NCI-H2171 (cell line): ENCODE measurements at places on chromosomes 7 and 10.

GRCh38 chr7:5519515-5519928 is 95.9 kb upstream of the TNRC18 start:
- no peak for DNase-seq

- no peak for DNase-seq
Observed at GRCh38 chr10:48649349-48649944, 35.2 kb upstream of the WDFY4 start.

GRCh38 chr7:127870231-127870907 is 160.9 kb downstream of the LRRC4 start:
- no peak for DNase-seq

DNA sequence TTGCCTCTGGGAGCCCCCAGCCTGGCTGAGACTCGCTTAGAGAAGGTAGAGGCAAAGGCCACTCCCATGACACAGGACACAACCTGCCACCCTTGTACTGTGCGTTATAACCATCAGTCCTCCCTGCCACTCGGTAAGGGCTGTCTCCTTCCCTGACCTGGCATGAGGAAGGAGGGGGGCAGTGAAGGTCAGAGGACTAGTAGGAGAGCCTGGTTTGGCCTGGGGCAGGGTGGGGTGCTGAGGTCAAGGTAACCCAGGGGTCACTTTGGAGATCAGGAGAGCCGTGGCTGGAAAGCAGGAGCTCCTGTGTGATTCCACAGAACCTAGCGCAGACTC is 6.9 kb upstream of the TNRC18 start:
- DNase-seq = no peak

- no peak for DNase-seq
Observed at GRCh38 chr7:73611017-73611555, 13.2 kb downstream of the MLXIPL start.

GRCh38 chr7:157405914-157406810 is 69.4 kb downstream of the DNAJB6 start:
- DNase-seq = no peak

DNA sequence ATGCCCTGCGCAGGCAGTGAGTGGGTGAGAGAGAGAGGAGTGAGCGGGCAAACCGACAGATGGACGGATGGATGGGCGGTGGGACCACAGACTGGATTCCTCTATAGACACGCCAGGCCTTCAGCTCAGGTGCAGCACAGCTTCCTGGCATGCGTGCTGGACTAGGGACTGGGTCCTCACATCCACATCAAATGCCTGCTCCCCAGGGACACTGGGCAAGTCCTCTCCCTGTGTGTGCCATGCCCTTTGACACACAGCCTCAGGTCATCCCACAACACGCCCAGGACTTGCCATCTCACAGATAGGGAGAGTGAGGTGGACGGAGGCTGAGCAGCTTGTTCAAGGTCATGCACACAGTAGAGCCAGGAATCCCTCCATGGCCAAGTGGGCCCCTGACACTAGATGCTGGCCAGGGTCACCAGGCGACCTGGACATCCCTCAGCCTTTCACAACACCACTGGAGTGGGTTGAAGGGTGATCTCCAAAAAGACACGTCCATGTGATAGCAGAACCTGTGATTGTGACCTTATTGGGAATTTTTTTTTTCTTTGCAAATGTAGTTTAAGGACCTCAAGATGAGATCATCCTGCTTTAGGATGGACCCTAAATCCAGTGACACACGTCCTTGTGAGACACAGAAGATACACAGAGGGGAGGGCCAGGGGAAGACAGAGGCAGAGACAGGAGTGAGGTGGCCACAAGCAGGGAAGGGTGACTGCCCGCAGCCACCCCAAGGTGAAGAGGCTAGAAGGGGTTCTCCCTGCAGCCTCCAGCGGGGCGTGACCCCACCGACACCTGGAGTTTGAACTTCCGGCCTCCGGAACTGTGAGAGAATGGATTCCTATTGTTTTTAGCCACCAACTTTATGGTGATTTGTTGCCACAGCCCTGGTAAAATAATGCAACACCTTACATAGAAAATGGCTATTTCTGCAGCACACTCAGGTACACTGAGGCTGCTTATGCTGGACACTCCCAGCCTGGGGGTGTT is 155.0 kb upstream of the CHST15 start:
- DNase-seq = no peak

DNA sequence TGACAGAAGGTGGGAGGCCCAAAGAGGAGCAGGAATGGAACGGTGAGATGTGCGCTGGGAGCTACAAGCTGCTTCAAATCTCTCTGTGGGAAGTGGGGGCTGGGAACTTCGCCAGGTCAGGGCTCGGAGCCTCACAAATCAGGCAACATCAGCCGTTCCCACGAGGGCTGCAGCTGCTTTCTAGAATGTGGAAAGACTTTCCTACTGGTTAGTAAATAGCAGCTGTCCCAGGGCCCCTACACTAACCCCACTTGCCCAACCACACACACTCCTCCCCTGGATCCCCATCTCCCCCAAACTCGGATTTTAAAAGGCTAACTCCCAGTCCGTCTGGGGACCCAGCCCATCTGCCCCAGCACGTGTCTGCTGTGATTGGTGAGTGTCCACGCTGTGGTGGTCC is 40.6 kb upstream of the PITRM1 start:
- DNase-seq = peak; percentile 33

DNA sequence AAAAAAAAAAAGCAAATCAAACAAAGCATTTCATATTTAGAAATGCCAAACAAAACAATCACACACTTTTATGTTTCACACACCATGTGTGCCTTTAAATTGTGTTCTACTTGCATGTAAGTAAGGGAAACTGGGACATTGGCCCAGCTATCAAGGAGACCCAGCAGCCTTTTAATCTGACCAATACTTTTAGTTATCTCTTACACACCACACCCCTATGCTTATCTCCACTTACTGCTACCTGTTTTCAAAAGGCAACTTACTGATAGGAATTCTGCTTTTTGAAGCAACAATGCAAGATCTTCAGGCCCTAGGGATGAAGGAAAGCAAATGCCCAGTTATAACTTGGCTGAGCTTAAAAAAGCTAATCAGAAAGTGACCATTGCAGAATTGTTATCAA is 1244.8 kb upstream of the SORCS1 start:
- no peak for DNase-seq

DNA sequence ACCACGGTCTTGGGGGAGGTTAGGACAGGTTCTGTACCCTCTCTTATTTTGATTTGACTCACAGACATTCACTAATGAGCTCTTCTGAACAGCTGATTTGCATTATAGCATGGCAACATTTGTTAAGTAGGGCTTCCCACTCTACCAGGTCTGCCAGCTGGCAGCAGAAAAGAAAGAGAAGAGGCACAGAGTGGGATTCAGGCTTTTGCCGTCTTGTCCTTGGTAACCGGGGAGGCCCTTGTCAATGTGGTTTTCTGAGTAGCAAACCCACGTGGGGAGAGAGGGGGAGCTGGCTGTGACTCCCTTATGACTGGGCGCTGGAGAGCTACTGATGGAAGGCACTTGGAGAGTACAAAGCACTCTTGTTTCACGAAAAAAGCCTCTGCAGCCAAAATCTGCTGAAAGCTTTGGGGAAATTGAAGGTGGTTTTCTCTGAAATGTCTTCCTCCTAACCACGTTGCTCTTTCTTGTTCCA is 355.3 kb upstream of the GALNT17 start:
- DNase-seq = no peak

DNA sequence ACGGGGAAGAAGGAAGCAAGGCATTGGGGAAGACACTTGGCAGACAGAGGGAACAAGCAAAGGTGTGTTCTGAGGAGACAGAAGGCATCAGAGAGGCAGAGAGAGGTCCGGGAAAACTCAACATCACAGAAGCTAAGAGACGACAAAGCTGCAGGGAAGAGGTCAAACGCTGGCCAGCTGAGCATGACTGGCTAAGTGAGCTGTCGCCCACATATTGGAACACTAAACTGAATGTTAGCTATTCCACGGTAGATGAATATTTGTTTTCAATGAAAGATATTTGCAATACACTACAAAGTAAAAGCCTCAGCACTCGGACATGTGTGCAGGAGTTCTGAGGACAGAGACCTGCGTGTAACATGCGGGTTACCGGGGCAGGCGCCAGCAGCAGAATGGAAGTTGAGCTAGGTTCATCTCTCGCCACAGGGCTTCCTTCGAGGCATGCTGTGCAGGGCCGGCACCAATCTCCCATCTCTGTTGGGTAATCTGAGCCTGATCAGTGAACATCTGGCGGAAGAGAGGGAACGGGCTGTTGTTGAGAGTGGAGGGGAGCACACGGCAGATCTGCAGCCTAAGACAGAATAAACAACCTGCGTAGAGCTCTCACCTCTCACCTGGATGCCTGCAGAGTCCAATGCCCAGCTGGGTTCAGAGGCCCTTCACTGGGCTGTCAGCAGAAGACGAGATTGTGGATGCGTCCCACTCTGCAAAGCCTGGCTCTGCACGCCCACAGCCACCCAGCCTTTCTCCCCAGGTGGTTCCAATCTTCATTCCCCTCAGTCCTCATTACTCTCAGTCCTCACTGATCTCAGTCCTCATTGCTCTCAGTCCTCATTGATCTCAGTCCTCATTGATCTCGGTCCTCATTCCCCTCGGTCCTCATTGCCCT is 35.9 kb downstream of the INSIG1 start:
- DNase-seq = peak; percentile 82

- DNase-seq = no peak
Observed at GRCh38 chr10:99529591-99530107, 3.1 kb upstream of the NKX2-3 start.

- DNase-seq = no peak
Observed at GRCh38 chr7:5287802-5288201, 5.1 kb downstream of the SLC29A4 start.

DNA sequence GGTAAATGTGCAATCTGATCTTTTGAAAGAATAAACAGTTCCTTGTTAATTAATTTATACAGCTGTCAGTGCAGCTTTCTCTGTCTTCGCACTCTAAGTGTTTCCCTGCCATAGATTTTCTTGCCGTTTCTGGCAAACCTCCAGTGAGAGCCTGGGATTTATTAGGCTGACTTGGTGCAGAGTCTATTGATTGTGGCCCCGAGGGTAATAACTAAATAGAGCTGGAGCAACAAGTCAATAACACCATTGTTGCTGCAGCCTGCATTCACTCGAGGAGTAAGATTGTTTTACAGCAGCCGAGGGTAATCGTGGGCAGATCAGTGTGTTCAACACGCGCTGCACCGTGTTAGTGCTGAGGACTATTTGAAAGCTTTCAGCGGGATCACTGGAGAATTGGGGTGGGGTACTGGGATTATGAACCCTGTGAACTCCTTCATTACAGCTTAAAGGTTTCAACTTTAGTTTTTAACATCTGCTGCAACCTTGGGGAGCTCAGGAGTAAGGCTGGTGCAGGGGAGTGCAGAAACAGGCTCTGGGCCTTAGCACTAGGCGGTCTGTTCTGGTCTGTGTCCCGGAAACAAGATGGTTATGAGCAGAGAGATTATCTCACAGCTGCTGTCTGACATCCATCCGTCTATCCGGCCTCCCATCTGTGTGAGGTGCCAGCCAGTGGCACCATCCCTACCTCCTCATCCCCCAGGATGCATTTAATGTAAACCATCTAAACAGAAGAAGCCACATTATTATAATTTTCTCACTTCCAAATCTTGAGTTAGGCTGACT is 174.0 kb upstream of the TCF7L2 start:
- no peak for DNase-seq

- DNase-seq = no peak
Observed at GRCh38 chr10:22618078-22618785, 96.1 kb downstream of the PIP4K2A start.

DNA sequence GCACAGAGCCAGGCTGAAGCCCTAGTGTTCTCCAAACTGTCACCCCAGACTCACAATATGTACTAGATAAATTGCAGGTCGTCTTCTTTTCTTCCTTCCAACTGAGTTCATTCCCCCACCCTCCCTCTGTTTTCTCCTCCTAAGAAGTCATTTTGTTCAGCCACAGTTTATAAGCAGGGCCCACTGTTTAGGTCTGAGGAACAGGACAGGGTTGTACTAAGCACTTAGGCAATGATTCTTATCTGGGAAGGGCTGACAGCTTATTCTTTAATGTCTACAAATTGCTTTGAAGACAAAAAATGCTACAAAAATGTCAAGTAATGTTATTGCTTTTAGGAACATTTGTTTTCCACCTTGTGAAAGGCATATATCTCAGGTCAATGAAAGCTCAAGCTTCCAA is 59.1 kb downstream of the CDC123 start:
- DNase-seq = no peak

GRCh38 chr10:77835669-77836086 is 90.9 kb downstream of the DLG5 start:
- no peak for DNase-seq

GRCh38 chr7:30755384-30756154 is 3.6 kb downstream of the INMT start:
- DNase-seq = no peak

DNA sequence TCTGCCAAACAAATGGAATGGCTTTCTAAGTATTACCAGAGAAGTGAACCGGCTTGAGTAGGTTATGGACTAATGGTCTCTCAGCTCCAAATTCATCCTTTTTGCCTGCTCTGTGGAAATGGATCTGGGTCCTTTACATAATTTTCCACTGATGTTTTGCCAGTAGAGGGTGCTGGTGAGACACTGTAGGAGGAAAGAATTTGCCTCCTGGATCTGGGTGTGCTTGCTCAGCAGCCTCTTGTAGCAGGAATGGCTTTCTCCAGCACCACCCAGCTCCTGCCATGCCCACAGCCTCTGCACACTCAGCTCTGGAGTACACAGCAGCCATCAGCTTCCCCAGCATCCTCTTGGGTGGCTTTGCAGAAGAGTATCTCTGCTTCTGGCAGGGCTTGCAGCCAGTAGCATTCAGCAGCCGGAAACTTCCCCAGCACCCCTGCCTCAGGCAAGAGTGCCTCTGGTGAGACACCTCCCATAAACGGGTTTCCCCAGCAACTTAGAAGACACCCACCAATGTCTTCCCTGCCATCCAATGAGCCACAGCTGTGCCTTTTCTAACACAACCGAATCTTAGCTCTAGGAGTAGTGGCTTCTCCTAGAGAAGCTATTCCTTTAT is 235.0 kb upstream of the PLPP4 start:
- peak; percentile 13 for DNase-seq

DNA sequence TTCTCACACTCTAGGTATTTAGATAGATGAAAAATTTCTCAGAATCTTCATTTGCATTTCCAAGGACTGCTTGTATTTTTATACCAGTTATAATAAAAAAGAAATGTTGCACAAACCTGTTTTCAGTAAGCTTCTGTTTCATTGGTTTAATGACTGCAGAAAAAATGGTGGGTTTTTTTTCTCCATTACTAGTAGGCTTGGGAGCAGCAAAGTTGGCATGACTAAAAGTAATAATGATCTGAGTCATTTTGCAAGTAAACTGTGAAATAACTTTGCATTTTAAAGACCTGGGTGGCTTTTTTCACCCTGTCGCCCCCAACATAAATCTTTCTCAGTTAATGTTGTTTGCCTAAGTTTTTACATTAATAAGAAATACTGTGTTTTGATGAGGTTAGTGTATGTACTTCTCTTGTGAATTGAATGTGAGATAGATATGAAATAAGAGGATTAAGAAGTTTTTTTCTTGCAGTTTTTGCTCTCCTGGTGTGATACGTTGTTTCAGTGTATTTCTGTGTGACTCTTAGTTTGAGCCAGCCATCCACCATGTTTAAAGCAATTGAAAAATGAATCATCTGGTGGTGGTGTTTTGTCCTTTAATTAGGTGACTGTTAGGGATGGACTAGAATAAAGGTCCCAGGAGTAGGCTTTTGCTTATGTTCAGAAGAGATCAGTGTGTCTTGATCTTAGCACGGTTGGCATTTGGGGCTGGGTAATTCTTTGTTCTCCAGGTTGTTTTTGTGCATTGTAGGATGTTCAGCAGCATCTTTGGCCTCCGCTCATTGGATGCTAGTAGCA is 1.8 kb downstream of the GNAI1 start:
- peak; percentile 10 for DNase-seq
